ENCODE measurements at places on chromosomes 7 and 10.

DNA sequence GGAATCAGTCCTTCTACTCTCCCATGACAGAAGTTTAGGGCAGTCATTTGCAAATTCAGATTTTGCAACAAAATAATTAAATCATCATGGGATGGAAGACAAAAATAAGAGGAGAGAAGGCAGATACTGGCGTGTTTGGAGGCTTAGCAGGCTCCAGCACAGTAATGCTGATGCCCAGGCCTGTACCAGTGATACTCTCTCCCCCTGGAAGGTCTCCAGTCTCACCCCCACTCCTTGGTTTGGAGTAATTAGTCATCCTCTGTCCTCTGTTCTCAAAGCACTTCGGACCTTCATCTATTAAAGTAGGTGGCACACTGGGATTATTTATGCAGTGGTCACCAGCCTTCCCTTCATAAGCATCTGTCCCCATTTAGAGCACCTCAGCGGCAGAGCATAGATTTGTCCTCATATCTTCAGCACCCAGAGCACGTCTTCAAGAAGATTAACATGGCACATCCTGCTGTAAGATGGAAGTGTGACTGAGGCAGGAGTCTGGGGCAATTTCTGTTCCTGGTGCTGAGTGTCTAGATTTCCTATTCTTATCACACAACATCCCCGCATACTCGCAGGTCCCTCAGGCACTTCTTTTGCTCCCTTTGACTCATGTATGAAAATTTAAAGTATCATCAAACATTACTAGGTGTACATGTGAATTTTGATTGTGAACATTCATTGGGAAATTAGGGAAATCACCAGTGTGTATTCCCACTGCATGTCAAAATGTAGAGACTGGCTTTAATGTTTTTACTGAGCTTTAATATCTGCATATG is 31.3 kb upstream of the TRIL start:
- DNase-seq: no peak

DNA sequence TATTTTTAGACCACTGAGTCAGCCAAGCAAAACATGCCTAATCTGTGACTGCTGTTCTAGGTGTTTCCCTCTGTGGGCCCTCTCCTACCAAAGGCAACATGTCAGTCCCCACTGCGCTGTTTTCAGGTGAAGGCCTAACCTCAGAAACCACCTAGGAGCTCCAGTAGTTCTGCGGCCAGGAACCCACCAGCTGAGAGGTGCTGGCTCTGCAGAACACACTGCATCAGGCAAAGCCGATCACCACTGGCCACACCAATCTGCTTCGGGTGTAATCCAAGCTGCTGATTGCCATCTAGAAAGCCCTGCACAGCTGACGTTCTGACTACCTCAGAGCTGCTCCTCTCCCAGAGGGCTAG is 14.9 kb downstream of the CAMK2G start:
- no peak for DNase-seq

- no peak for DNase-seq
Observed at GRCh38 chr7:74495112-74496086, 41.7 kb downstream of the GTF2IRD1 start.

DNA sequence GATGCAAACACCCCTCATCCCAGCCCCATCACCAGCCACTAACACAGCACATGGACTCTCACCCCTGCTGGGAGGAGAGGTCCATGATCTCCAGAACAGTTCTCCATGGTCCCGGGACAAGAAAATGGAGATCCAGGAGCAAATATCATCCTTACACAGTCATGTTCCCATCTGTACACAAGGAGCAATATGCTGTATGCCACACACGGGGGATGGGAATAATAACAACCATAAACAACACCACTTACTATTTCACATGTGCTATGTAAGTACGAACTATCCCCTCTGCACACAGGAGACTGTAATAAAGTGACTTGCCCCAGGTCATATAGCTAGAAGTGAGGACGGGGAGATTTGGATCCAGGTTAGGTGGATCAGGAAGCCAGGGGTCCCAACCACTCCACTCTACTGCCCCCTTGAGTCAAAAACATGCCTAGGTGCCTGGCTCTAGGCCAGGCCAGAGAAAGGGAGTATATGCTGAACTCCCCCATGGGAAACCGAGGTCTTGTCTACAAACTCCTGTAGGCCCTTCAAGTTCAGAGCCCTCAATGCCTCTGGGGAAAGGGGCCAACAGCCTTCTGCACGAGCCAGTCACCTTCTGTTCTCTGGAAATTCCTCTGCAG is 34.1 kb downstream of the LRRC20 start:
- DNase-seq: peak; percentile 53

DNA sequence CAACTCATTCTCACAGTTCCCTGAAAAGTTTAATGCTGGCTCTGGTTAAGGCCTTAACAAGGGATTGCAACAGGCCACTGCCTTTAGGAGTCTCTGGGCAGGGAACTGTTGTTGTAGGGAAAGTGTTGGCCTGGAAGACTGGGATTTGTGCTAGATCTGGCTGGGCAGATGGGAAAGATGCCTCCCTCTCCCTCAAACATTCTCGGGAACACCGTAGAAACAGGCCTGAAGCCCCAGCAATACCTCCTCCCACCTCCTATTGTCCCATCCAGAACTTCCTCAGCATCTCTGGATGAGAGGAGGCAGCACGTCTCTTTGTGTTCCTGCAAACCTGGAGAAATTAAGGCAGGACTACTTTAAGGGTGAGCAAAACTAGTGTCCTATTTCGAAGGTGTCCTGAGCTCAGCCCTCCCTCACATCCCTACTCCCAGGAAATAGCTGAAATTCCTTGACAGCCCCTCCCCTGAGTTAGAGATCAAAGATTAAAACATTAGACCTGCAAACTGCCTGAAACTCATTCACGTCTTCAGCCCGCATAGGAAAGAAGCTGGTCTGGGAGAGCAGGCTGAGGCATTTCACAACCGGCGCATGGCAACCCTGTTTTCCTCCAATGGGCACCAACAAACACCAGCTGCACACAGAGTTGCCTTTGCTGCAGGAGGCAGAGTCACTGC is 10.9 kb upstream of the MAP3K8 start:
- DNase-seq: no peak

- DNase-seq: no peak
Observed at GRCh38 chr10:48457949-48458661, 146.8 kb downstream of the ARHGAP22 start.

DNA sequence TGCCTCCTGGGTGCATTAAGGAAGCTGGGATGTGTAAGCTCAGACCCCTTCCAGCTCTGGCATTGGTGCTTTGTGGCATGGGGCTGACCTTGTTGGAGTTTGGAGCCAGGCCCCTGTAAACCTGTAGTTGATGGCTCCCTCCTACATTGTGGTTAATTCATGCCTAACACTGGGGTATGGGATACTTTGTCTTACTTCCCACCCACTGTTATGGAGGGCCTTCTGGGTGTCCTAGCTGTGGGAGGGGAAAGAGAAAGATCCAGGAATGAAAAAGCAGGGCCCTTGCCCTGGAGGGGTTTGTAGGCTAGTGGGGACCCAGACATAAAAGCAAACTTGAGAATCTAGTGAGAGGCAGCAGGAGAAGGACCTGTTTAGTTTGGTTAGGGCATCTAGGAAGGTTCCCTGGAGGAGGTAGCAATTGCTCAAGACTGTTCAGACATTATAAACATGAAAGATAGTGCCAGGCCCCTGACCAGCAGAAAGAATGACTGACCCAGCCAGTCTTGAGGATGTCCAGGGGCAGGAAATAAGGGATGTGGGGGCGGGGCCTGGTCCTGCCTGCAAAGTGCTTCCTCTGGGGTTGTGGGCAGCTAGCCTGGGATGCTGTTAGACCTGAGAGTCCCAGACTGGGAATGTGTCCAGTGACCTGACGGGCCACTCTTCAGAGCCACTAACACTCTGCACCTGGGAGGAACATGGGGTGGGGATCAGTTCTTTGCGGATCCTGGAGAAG is 6.6 kb downstream of the ADAMTS14 start:
- DNase-seq: no peak

GRCh38 chr7:53504914-53505313 is 469.5 kb downstream of the POM121L12 start:
- no peak for DNase-seq

GRCh38 chr10:6516929-6517284 is 63.2 kb downstream of the PRKCQ start:
- DNase-seq: no peak

DNA sequence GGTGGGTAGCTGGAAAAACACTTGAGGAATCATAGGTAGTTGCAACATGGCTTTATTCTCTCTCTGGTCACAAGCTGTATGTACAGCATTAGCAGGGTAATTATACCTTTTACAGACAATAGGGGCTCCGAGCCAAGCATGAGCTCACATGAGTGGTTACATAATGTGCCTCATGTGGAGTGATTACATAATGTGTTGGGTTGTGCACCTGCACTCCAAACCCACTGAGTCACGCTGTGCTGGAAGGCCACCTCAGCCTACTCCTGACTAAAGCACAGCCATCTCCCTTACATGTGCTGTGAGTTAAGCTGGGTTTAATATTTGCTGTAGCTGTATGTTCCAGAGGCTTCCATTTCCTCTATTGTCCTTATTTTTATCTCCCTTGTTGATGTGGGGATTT is 348.7 kb upstream of the SEMA3C start:
- no peak for DNase-seq

DNA sequence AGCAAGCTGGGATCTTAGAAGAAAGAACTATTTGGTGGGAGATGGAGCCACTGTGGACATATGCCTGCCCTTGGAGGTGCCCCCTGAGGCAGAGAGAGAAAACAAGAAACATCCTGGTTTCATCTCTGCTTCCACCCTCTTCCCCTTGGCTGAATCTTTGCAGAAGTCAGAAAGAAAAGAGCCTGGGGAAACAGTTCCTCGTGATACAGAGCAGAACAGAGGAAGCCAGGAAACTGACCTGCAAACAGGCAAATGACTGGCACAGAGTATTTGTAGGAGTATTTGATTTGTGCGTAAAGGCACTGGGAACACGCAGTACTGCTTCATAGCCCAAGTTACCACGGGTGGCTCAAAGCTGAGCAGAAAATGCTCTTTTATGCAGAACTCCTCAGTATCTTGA is 7.0 kb upstream of the KEL start:
- DNase-seq: no peak

GRCh38 chr10:78591066-78591465 is 477.7 kb upstream of the ZMIZ1 start:
- no peak for DNase-seq

DNA sequence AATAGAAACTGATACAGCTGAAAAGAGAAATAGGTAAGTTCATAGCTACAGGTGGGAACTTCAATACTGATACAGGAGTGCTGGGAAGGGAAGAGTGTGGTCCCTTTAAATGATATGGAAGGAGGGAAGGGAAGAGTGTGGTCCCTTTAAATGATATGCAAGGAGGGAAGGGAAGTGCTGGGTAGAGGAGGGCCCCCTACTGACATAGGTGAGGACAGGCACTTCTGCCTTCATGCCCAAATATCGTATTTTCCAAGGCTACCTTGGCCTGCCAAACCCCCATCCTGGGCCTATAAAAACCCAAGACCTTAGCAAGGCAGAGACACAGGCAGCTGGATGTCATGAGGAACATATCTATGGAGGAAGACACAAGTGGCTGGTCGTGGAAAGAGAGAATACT is 92.3 kb downstream of the MAGI2 start:
- DNase-seq: no peak

DNA sequence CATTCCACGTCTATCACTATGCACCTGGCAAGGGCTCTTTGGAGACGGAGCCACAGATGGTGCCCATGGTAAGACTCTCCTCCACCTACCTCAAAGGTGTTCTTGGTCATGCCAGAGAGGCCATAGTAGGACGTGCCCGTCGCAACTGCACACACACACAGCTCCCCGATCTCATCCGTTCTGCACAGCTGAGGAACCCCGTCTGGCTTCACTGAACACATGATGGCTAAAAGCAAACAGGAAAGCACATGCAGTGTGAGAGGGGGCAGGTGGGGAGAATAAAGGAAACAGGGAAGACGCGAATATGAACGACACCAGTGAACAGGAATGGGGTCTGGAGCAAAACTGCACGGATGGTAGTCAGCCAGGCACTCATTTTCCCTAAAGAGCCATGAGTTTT is 230.9 kb downstream of the ZMYND11 start:
- DNase-seq: no peak

GRCh38 chr7:16004702-16005101 is 318.2 kb upstream of the MEOX2 start:
- DNase-seq: no peak

GRCh38 chr7:4833691-4834600 is 27.9 kb downstream of the PAPOLB start:
- no peak for DNase-seq

GRCh38 chr7:79593866-79594301 is 140.4 kb upstream of the MAGI2 start:
- no peak for DNase-seq

DNA sequence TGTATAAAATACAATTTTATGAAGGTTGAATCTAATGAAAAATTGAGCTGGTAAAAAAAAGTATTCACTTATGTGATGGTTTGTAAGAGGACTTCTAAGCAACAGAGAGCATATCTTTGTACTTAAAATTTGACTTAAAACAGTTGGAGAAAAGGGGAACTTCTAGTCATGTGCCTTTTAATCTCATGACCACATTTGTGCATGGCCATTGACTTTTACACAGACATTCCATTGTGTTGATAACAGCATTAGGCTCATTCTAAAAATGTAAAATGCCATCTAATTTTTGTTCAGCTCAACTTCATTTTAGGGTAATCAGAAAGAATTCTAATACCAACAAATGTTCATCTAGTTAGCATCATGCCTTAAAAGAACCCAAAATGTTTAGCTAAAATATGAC is 119.9 kb downstream of the HPSE2 start:
- DNase-seq: no peak

- DNase-seq: no peak
Observed at GRCh38 chr10:88964869-88965415, 12.4 kb upstream of the ACTA2 start.

- DNase-seq: no peak
Observed at GRCh38 chr7:38223306-38223705, 45.3 kb downstream of the STARD3NL start.

- no peak for DNase-seq
Observed at GRCh38 chr7:4629287-4629895, 52.7 kb upstream of the FOXK1 start.

- no peak for DNase-seq
Observed at GRCh38 chr10:100347568-100348195, 649 bp downstream of the SCD start.

DNA sequence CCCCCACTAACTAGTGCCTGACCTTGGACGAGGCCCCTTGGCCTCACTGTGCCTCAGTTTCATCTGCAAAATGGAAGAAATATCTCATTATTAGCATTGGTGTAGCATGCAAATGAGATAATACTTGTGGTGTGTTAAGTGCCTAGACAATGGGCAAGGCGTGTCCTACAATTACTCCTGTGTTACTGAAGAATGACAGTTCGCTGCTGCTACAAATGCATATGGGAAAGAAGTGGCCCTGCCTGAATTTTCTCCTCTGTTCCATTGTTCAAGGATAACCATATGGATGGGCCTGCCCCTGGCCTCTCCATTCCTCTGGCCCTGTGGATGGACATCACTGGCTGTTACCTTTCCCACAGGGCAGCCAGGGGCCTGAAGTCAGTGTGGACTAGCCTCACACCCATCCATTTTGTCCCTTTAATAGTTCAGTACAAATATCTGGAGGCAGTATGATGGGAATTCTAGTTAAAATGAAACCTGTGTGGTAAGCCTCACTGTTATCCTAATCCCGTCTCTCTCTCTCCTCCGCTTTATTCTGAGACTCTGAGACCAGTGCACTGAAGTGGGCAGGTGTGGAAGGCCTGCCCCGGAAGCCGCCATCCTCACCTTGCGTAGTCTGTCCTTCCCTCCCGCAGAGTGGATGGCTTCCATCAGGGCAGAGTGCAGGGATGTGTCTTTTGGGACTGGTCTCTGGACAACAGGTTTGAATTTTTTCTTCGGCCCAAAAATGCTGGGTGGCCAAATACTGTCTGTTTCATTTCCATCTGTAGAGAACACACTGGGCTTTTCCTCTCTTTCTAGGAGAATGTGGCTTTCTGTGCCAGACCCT is 244.6 kb upstream of the GRB10 start:
- no peak for DNase-seq

Data from hematopoietic multipotent progenitor cell treated with erythropoietin and hydrocortisone succinate and interleukin-3 and kit ligand, for 17 days (in vitro differentiated cells).